Upper lobe of left lung (tissue), 6 donors: ENCODE measurements at places on chromosomes 2 and 18. TPM values are rescaled to one million over a fixed set of nuclear protein-coding genes. Genes with fewer than 3 reads are reported as not detected.

DNA sequence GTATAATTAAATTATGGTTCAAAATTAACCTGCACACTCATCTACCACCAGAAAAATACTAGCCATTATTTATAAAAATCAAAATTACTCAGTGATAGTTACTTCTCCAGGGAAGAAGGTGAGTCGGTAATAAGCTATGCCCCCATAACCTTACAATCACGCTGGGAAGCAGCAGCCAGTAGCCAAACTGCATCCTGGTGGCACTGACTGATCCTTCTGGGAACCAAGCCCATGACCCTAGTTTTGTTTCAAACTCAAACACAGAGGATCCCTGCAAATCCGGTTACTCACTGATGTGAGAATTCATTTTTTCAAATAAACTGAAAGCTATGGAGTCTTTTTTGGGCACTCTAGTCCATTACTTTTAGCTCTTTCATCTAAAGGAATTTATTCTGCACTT lies 88.2 kb upstream of the VWC2L start:
- DNase-seq: no peak

DNA sequence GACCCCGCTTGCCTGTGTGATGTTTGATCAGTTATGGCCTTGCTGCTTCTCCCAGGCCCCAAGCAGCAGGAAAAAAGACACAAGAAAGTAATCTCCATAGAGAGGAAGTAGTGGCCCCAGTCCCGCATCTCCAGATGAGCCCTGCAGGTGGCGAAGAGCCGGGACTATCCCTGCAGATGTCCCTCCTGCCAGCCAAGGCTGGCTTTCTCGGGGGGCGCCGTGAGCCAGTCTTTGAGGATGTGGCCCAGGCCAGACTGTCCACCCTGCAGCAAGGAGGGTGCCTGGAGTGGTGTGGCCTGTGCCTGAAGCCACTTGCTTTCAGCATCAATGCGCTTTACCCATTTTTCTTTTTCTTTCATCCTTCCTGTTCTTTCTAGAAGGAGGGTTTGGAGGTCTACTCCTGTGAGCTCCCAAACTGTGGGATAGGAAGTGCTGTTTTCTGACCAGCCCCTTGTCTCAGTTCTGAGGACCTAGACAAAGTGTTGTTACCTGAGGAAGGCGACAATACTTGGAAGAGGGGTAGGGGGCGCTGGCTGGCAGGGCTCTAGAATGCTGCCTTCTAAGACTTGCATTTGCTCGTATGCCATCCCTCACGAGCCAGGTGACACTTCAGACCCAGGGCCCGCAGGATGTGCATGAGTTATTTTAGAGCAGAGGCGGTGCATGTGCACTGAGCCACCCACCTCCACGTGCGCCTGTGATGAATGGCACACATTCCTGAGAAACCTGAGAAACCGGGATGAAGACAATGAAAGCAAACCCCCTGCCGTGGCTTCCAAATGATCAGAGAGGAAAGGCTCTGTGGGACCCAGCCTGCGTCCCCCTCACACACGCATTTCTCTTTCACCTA lies 255.8 kb downstream of the FBXO15 start:
- no peak for DNase-seq

- DNase-seq: peak; percentile 45
Observed at GRCh38 chr18:78242254-78242643, 737.4 kb upstream of the SALL3 start.

DNA sequence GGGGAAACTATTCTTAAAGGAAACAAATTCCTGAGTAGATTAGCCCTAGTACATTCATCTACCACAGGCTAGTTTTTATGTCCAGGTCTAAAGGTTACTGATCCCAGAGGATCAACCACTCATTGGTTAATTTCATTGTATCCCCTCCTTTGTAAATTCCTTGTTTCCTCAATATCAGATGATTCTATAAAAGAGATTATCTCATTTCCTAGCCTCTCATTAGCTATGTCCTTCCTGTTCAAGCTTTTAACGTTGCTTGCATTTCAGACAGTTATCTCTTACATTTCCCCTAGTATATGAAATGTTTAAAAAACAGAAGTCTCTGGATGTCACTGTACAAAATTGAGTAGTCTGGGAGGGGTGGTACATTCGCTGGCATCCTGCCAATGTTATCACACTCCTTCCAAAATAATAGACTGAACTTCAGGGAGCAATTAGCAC lies 24.2 kb upstream of the ARMC9 start:
- no peak for DNase-seq

HOXD8 gene
- total RNA-seq: 0.78 TPM

DNA sequence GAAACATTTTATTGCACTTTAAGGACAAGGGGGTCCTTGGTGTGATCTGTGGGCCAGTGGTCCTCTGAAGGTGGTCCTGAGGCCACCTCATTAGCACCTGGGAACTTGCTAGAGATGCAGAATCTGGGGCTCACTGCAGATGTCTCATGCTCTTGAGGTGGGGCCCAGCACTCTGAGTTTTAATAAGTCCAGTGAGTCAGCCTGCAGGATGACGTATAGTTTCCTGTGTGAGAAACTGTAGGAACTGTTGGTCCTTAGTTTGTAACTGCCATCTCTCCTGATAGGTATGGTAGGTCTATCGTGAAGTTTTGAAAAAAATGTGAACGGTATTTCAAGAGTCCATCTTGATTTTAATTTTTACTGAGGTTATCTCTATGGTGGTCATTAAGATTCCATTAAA lies 2.8 kb downstream of the TRPM8 start:
- DNase-seq: no peak

GRCh38 chr2:96663829-96664228 lies 21.3 kb downstream of the FER1L5 start:
- no peak for DNase-seq

DNA sequence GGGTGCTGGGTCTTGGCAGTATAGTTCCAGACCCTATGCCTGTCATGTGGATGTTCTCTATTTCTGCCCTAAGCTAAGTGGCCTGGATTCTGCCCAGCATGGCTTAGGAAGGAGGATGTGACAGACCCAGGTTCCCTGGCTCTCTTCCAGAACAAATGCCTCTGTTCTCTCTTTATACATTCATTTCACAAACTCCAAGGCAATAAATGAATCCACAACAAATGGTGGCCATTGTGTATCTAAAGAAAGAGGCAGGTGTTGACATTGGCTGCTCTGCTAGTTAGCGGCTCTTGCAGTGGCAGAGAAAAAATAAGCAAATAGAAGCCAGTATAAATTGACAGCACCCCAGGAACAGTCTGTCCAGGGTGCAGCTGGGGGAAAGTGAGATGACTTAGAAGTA lies 298.6 kb downstream of the SUCLG1 start:
- no peak for DNase-seq

DNA sequence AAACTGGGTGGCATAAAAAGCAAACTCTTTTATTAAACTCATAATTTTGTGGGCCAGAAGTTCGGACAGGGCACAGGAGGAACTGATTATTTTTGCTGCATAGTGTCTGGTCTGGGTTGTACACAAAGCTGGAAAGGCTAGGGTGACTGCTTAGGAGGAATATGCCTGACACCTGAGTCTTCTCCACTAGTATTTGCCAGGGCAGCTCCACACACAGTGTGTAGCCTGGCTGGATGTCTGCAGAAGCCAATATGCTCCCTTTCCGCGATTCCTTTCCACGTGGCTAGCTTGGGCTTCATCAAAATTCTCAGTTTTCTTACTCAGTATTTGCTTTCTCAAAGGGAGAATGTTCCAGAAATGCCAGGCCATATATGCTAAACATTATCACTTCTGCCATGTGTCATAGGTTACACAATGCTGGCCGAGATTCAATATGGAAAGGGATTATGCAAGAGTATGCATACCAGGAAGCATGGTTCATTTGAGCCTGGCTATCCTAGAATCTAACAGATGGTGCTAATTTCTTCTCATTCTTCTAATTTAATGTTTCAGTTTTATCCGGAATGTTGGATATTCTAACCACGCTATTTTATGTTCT lies 142.7 kb upstream of the DOK6 start:
- DNase-seq: no peak

DNA sequence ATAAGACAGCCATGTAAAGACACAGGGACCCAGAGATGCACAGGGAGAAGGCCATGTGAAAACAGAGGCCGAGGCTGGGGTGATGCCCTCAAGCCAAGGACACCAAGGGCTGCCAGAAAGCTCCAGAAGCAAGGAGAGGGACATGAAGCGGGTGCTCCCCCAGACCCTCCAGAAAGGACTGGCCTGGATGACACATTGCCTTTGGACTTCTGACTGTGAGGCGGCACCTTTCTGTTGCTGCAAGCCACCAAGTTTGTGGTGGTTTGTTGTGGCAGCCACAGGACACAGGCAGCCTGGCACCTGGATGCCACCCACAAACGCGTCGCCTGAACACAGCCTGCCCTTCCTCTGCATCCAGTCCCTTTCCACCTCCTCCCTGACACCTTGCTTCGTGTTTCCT lies 67.1 kb downstream of the RHOB start:
- DNase-seq: no peak

PROM2 gene
- total RNA-seq: 5.9 TPM
